Femur (tissue), 1 donor: ENCODE measurements at places on chromosomes 1 and 21.
A peak's percentile ranks its signal among the peaks of the same experiment; 100 is the strongest.

- DNase-seq, result peak; percentile 51
Measured at GRCh38 chr1:226737819-226738420, 1.2 kb downstream of the ITPKB start.

DNA sequence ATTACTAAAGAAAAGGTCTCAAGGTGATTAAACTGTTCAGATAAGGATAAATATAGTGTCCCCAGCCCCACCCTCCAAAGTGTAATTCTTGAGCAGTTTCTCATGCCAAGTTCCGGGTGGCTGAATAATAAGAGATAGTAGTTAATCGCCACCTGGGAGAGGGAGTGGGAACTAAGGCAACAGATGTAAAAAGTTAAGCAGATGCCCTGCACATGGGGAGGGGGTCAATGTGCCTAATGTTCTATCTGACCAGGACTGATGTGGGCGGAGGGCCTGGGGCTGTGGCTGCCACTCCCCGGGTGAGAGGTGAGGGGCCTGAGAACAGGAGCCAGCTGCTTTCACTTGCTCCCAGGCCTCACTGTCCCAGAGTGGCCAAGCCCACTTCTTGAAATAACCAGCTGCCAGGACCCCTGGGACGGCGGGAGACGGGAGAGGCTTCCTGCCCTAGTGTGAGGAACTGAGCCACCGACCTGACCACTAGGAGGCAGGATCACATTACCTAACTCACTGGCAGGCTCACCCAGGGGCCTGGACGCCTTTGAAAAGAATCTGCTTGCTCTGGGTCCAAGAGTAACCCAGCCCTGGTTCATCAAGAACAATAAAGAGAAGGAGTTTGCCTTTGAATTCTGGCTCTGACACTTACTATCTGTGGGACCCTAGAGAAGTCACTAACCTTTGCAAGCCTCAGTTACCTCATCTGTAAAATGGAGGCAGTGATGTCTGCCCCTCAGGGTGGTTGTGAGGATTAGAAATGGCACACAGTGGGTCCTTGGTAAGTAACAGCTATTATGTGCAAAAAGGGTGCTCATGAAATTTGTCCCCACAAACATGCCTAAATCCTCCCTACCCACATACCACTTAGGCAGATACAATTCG lies 179.2 kb downstream of the ATG4C start:
- DNase-seq, result peak; percentile 59

DNA sequence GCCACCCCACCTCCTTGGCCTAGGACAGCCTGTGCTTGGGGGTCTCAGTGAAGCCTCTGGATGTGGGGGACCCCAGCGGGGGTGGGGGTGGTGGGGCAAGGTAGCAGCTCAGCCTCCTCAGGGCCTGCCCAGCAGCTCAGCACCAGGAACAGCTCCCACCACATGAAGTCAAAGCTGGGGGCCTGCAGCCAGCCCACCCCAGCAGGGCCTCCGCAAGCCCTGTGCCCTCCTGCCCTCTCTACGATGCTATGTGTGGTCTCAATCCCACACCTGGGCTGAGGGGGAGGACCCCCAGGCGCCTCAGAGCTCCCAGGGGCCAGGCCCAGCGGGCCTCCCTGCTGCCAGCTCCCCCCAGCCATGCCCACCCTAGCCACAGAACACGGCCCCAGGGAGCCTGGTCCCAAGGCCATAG lies 18.6 kb downstream of the PANK4 start:
- no peak for DNase-seq

DNA sequence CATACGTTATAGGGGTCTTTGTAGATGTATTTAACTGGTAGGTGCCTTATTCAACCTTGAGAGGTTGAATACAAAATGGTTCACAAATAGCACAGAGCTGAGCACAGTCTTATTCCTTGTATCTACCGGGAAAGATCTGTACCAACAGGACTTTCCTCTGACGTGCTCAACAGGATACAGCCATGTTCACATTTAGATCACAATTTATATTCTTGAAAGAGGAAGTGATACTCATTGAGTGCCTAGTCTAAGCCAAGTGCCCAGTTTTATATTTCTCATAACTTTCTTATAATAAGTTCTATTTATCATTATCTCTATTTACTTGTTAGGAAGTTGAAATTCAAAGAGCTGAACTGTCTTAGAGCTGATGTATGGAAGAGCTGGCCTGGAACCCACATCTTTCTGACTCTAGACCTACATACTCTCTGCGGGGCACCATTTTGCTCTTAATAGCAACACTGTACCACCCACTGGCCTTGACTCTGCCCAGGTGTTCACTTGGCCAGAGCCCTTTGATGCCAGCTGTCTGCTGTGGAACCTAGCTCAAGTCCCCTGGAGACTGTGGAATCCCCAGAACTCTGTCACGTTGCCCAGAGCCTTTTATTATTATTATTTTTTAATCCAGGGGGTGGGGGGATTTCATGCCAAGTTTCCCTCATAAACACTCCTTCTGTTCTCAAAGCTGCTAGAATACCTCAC lies 156.2 kb downstream of the TPR start:
- no peak for DNase-seq
